ENCODE measurements at places on chromosomes 7 and 10.
A peak's percentile ranks its signal among the peaks of the same experiment; 100 is the strongest.

GRCh38 chr7:45253368-45253767 is 95.8 kb downstream of the RAMP3 start:
- no peak for DNase-seq

- DNase-seq, result no peak
Observed at GRCh38 chr10:93280121-93280698, 201.9 kb downstream of the MYOF start.

GRCh38 chr10:130064783-130065182 is 45.8 kb downstream of the C10orf143 start:
- no peak for DNase-seq

- no peak for DNase-seq
Observed at GRCh38 chr7:42045961-42046360, 191.0 kb downstream of the GLI3 start.

- no peak for DNase-seq
Observed at GRCh38 chr10:51667678-51668335, 31.6 kb downstream of the CSTF2T start.

DNA sequence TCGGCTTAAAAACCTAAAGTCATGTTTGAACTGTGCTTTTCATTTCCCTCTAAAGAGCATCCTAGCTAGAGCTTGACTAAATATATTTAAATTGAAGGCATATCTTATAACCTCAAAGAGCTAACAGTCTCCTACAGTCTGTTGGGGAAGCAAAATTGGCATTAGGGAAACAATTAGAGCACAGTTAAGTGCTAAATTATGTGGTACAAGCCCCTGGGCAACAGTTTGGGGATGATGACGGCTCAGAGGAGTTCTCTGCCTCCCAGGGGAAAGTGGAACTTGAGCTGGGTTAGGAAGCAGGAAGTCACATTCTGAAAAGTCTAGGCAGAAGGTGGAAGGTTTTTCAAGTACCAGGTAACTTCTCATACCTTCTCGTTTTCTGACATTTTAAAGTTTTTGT is 18.6 kb upstream of the GOT1 start:
- no peak for DNase-seq

- DNase-seq, result no peak
Observed at GRCh38 chr7:73871163-73872011, 10.4 kb downstream of the TMEM270 start.

GRCh38 chr7:105580022-105580740 is 1.1 kb downstream of the EFCAB10 start:
- DNase-seq, result no peak

GRCh38 chr7:152856351-152856750 is 96.8 kb downstream of the ACTR3B start:
- DNase-seq, result no peak

DNA sequence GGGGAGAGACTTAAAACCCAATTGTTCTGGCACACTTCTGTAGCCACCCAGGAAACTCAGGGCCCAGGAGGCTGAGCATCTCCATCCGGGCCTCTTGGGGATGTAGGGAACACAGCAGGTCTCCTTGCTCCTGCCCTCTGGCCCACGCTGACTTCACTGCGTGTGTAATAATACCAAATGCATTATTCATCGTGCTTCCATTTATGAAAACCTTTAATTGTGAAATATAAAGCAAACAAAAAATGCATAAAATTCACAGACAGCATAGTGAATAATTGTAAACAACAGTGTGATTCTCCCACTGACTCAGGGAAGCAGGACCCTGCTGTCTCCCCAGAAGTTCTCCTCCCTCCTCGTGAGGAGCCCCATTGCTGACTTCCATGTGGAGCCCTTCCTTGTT is 70.3 kb upstream of the SHH start:
- peak; percentile 54 for DNase-seq

- DNase-seq, result no peak
Observed at GRCh38 chr10:103281753-103282152, 4.8 kb downstream of the INA start.

GRCh38 chr10:120015064-120015463 is 122.5 kb downstream of the SEC23IP start:
- no peak for DNase-seq

DNA sequence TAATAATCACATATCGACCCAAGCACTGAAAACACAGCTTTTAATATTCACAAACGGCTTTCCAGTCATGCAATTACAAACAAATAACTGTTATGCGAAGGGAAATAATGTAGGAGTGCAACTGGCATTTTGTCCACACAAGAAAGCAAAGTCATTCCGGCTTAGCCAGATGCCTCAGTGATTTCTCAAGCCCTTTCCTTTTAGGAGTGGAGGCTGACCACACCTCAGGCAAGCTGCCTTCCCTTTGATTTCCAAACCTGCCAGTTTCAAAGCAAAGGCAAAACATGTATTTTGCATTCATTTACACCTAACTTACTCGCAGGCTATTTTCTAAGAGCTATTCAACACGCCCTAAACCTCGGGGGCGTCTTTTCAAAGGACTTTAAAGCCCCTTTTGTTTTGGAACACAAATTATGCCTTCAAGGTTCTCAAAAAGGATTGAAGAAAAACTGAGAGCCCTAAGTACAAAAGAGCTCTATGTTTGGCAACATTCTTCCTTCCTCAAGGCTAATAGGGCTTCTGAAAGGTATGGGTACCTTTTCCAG is 109.6 kb downstream of the CPXM2 start:
- no peak for DNase-seq

- DNase-seq, result no peak
Observed at GRCh38 chr10:130631142-130632096, 495.2 kb downstream of the GLRX3 start.

GRCh38 chr7:45663965-45664633 is 89.9 kb downstream of the ADCY1 start:
- DNase-seq, result no peak

GRCh38 chr10:19876570-19876969 is 60.3 kb downstream of the PLXDC2 start:
- no peak for DNase-seq

DNA sequence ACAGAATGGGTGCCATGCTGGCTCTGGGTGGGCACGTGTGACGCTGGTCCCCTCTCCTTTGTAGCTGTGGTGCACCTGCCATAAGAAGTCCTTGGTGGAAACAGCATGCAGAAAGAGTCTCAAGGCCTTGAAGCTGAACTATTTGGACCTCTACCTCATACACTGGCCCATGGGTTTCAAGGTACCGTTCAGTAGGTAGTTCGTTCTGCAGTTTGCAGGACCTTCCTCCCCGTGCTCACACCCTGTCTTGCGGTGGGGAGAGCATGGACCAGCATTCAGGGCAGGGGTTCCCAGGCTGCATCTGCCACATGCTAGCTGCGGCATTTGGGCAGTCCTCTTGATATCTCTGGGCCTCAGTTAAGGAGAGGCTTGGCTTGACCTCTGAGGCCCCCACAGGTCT is 7.3 kb downstream of the AKR1E2 start:
- no peak for DNase-seq

DNA sequence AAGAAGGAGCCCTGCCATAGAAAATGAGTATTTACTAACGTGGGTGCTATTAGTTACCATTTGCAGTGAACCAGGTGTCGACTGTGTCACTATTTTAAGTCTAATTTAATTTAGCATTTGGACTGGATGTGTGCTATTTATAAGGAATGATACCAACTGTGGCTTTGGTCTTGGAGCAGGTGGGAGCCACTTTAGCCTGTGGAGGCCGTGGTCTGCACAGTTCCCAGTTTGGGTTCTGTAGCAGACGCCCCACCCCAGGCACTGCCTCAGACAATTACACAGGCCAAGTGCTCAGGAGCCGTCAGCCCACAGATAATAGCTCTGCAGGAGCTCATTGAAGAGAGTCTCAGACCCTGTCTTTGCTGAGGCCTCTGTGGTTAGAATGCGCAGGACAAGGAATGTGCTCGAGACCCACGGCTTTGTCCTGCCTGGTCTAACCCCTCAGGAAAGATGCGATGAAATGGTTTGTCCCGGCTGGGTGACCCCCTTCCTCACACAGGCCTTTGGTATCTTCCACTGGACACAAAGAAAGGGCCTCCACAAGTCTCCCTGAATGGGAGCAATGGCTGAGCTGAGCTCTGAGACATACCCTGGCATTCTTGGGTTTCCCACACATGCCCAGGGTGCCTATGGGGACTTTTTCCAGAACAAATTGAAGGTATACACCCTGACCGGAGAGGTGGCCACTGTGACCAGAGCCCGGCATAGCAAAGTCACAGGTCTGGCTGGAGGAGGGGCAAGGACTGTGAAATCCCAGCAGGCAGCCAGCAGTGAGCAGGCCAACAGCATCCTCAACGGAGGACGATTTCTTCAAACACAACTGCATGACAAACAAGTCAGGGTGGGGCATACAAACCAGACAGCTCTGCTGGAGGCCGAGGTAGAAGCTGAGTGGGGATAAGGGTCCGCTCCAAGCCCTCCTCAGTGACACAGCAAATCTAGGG is 251.2 kb downstream of the ARHGAP12 start:
- no peak for DNase-seq

DNA sequence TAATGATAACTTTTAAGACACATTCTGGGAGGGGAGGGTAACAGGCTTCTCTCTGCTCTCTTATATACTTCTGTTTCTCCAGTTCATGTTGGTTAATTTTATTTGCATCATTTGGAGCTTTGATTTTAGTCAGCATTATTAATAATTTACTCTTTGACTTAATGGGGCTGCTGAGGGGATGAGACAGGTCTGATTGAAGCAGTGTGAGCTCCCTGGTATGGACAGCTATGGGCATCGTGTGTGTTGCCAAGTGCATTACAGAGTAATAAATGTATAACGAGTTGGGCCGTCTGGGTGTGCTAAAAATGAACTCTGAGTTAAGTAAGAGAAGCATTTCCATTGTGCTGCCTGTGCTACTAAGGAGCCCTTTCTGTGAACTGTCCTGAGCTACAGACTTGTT is 31.7 kb upstream of the IKZF1 start:
- DNase-seq, result no peak

DNA sequence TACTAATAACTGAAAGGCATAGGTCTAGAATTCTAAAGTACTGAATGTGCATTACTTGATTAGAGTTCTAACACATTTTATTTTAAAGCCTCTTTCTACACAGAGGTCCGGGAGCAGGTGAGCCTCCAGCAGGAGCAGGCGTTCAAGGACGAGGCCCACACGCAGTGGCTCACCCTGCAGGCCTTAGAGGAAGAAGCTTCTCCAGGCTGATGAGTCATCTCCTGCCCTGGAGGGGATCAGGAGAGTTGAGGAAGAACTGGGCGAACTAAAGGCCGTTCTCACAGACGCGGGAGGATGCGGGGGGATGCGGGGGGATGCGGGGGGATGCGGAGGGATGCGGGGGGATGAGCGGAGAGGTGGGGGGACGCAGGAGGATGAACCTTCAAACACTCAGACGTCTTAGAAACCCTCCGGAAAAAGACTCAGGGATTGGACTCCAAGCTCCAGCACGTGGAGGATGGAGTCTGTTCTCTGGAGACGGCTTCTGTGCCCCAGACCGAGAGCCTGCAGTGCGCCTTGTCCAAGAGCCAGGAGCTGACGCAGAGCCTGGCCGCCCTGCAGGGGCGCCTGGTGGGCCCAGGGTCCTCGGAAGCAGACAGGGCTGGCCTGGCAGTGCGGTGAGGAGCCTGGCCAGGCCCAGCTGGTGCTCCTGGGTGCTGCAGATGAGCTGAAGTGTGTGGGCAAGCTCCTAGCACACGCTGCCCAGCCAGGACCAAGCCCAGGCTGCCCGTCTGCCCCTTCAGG is 433.7 kb upstream of the TPK1 start:
- DNase-seq, result no peak

- no peak for DNase-seq
Observed at GRCh38 chr7:23909426-23909825, 199.4 kb downstream of the STK31 start.

- no peak for DNase-seq
Observed at GRCh38 chr7:14821757-14822480, 80.6 kb downstream of the DGKB start.

DNA sequence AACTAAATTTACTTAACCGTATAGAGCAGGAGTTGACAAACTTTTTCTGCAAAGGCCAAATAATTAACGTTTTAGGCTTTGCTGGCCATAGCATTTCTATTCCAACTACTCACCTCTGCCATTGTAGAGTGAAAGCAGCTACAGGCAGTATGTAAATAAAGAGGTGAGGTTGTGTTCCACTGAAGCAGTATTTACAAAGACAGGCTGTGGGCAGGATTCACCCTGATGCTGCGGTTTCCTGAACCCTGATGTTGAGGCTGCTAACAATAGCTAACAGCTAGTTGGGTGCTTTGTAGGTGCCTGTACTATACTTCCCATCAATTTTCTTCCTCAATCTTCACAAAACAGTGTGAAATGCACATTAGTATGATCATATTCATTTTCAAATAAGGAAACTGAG is 47.0 kb upstream of the LAMB1 start:
- DNase-seq, result no peak

- DNase-seq, result no peak
Observed at GRCh38 chr7:2681929-2682799, 5.8 kb upstream of the AMZ1 start.

DNA sequence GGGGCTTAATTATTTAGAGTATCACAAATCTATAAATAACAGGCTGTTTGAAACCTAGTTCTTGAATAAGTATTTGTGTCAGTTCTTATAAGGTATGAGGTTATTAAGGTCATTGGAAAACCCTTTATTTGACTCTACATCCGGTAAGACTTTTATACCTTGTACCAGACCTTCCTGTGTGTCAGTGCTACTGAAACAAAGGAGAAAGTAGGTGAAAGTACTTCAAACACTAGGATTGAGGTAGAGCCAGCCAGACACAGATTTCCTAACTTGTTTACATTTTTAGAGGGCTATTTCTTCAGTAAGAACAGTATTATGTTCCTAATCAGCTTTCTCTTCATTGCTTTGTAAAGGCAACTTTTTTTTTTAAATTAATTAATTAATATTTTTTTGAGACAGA is 93.9 kb downstream of the ZNRF2 start:
- no peak for DNase-seq

DNA sequence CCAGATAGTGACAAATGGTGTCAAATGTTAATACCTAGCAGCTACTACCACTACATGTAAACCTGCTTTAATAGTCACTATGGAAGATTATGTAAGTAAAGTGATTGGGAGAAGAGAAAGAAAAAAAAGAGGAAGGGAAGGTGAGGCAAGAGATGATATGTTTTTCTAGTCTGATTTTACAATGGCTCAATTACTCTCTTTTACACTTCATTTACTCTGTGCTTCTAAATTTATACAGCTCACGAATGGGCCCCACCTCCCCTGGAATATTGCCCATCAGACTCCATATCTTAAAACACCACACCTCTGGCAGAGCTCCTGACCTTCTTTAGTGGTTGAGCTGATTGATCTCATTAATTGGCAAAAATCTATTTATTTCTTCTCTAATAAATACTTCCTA is 28.0 kb upstream of the IKZF1 start:
- no peak for DNase-seq

GRCh38 chr10:75356484-75356883 is 45.1 kb downstream of the ZNF503 start:
- DNase-seq, result no peak

DNA sequence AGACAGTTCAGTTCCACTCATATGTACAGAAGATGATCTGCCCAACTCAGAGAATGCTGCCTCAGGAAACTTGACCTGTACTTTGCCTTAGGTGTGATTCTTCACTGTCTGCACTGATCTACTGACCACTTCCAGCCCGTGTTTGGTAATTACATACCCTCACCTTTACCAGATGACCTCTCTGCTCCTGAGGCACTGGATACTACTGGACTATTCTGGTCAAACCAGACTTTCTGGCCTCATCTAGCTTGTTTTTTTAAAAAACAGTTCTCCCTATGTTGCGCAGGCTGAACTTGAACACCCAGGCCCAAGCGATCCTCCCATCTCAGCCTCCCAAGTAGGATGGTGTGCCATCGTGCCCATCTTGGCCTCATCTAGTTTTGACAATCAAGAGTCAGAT is 26.2 kb downstream of the IDE start:
- DNase-seq, result no peak
